ENCODE measurements at places on chromosomes 7 and 10.

GRCh38 chr10:11782793-11783557 is 40.2 kb upstream of the PROSER2 start:
- no peak for DNase-seq

DNA sequence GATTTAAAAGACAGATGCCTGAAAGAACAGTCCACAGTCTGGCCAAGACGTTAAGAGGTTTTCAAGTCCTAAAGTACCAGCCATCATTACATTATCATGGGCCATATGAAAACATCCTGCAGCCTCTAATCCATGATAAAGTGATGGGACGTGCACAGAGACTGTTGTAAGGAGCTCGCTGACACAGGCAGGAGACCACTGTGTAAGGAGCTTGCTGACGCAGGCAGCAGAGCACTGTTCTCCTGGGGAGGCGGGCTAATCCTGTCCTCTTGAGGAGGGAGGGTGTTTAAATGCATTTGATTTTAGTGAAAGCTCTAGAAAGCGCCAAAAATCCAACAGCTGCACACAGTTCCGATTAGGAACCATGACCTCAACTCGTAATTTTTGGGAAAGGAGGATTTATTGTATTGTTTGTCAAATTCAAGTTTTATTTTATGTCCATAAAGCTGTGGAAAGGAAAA is 16.9 kb downstream of the SVIL start:
- peak; percentile 75 for DNase-seq

DNA sequence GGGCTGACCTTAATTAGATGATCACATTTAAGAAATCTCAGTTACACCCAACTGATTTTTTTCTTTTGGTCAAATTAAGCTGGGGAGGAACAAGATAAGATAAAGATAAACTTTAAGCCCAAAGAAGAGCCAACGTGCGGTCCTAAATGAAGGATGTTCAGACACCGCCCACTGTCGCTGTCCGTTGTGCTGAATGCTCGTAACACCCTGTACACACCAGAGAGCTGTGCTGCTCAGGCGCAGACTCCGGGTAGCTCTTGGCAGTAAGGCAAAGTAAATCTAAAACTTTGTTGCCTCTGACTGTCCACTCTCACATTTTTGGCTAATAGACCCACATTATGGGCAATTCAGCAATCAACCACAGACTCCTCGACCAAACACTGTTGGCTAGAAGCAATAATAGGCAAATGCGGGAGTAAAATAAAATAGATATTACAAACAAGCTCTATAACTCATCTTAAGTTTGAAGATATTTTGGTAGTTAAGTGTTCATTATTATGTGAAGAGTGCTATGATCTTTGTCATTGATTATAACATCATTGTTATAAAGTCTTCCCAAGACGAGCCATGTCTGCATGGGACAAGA is 57.1 kb downstream of the PLPP4 start:
- DNase-seq, result peak; percentile 61

GRCh38 chr10:10499839-10500238 is 517.8 kb upstream of the CELF2 start:
- DNase-seq, result no peak

- DNase-seq, result no peak
Observed at GRCh38 chr10:16481052-16481728, 40.5 kb downstream of the C1QL3 start.

Data from right hindlimb (tissue), 1 donor.